ENCODE measurements at places on chromosomes 12 and 14.
A peak's percentile ranks its signal among the peaks of the same experiment; 100 is the strongest.

DNA sequence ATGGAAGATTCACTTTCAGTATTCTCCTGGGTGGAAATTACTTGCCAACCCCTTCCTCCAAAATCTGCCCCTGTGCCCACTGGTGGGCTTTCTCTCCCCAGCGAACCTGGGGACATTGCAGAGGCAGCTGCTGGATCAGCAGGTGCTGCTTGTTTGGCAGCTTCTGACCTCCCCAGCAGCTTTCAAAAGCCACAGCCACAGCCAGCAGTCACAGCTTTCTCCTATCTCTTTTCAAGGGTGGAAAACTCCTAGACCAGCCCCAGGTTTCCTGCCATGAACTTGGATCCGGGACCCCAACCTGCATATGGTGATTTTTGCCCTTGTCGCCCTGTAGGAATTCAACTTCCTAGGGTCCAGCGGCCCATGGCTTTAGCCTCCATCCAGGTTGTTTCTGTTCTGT lies 330.8 kb downstream of the ADAMTS20 start:
- no peak for DNase-seq

- no peak for DNase-seq
Measured at GRCh38 chr12:89645434-89645833, 63.2 kb downstream of the ATP2B1 start.

DNA sequence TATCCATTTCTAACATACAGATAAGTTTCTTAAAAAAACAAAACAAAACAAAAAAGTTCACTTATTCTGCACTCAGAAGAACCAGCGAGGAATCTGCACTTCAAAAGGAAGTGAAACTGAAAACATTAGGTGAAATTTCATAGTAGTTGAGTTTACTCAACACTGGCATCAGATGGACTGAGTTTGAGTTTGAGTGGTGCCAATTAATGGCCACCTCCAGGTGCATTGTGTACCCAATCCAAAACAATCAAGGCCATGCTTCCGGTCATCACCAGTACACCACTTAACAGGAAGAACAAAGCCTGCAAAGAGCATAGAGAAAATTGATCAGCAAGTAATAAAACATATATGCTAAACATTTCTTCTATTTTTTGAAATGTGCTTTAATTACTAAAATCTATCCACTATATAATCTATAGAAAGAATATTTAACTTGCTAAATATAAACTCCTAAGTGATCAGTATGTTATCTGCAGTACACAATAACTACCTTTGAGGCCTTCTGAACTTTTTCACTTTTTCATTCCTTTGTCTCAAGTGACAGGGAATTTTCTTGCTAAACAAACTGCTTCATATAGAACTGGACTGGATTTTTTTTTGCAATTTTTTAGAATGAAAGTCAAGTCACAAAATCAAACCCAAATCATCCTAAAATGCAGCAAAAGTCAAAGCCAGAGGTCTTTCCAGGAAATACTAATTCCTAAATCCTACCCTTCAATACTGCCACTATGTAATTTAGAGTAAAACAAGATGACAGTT lies 11.5 kb downstream of the SLC38A2 start:
- DNase-seq = no peak

GRCh38 chr12:94791933-94792332 lies 141.6 kb upstream of the TMCC3 start:
- no peak for DNase-seq

- no peak for DNase-seq
Measured at GRCh38 chr14:30240685-30241084, 313.0 kb upstream of the PRKD1 start.

DNA sequence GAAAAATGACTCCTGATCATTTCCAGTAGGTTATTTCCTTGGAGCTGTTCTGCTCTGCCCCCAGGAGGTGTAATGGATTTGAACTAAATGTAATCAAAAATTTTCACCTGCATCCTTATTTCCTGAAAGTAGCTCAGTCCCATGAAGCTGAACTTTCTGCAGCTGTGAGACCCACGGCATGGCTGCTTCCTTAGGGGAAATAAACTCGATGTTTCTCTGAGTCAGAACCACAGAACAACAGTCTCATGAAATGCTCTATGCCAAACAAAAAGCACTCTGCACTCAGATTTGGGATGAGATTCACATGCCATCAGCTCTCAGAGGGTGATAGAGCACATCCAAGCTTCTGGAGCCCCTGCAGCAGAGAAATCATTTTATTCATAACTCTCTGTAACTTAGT lies 224.1 kb upstream of the PLEKHG7 start:
- DNase-seq = no peak

- DNase-seq = no peak
Measured at GRCh38 chr12:68137335-68137830, 22.2 kb downstream of the IFNG start.

- no peak for DNase-seq
Measured at GRCh38 chr14:72380456-72380855, 448.2 kb downstream of the RGS6 start.

DNA sequence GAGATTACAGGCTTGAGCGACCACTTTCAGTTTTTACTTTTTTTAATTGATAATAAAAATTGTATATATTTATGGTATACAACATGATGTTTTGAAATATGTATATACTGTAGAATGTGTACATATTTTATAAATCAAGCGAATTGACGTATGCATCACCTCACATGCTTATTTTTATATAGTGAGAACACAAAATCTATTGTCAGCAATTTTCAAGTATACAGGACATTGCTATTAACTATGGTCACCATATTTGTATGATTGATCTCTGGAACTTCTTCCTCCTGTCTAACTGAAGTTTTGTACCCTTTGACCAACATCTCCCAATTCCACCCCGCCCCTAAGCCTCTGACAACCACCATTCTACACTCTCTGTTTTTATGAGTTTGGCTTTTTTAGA lies 56.3 kb upstream of the KICS2 start:
- no peak for DNase-seq

DNA sequence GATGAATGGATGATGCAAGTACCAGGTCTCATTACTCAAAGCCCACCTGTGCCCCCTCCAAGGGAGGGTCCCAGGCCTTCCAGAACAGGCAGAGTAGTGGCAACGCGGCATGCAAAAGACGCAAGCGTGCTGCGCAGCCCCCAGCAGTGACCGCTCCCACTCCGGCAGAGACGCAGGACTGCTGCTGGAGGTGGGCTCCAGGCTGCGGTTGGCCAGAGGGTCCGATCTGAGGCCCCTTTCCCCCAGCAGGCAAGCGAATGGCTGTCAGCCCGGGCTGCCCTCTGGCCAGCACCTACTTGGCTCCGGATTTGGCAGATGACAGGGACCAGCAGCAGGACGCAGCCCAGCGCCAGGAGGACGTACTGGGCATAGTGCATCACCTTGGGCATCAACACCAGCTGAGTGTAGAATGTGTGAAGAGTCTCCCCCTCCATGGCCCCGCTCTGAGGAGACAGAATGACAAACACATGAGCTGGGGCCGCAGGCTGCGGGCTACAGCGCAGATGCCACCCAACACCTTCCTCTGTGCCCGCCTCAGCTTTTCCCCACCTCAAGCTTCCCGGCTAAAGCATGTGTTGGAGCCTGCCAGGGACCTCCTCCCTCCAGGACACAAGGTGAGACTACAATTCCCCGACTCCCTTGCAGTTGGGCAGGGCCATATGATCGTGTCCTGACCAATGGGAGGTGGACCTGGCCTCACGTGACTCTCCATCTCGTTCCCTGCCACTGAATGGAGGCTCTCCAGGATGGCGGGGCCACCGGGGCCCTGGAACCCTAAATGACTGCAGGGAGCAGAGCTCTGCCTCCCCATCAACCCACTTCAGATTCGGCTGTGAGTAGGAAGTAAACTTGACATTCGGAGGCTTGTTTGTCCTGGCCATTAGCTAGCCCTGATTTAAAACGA lies 77.4 kb downstream of the SCARB1 start:
- no peak for DNase-seq

DNA sequence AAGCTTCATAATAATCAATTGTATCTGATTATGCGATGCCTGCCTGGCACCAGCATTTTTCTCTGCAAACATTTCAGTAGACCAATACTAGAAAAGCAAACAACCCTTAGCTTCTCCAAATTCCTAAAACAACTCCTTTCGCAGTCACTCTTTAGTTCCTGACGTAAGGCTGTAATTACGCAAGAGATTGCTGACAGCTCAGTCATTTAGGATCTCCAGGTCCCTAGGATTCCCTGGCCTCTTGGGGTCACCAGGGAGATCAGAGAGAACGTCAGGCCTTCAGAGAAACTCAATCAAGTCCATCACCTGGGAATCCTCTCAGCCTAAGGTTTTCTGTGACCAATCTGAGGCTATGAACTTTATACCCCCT lies 390.6 kb downstream of the PAWR start:
- DNase-seq = no peak

GRCh38 chr12:50933459-50934124 lies 18.8 kb upstream of the HIGD1C start:
- no peak for DNase-seq

- DNase-seq = peak; percentile 17
Measured at GRCh38 chr14:104545942-104546501, 33.5 kb upstream of the C14orf180 start.

DNA sequence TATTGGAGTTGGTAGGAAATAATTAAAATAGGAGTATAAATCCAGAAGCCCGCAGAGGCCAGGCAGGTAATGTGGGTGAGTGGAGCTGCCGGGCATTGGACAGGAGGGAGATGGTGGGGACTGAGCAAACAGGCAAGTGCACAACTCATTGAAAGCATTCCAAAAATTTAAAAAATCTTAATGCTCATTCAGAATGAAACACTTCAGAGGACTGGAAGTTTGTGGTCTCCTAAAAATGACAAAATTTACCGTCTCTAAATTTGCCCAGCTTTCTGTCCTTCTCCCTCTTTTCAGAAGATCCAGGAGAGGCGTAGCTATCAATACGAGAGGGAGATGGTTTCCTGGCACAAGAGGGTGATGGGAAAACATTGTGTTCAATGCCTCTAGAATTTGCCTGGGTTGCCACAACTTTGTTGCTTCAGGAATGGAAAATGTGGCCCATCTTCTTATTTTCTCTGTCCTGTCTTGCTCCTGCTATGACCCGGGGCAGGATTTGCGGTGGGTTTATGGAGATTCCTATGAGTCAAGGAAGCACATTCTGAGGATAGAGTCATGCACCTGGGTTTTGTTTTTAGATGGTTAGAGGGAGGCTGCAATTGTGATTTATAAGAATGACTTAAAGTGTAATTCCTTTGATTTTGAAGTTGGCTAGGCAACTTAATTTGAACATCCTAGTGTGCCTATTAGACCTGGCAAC lies 72.2 kb downstream of the BORCS5 start:
- DNase-seq = no peak

- DNase-seq = peak; percentile 69
Measured at GRCh38 chr12:108804271-108804953, 53.0 kb downstream of the SSH1 start.

DNA sequence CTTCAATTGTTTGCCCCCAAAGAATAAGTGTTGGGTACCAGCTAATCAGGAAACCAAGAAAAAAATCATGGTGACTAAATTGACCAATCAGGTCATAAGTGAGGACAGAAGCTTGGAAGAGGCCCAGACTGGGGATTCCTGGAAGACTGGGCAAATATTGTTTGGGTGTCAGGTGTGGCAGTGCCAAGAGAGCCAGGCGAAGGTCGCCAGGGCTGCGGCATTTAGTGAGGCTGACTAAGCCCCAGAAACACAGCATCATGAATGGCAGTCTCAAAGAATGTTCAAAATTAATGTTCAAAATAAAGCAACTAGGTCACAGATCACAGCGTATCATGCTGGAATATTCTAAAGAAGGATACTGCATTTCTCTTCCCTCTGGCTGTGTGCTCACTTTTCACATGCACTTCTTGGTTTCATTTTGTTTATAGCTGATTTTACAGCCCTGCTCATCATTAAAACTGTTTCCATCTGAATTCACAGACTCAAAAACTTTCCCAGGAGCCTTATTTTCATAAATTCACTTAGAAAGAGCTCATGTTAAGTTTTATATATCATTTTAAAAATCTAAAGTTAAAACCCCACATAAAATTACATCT lies 85.3 kb upstream of the OVCH1 start:
- DNase-seq = no peak

- no peak for DNase-seq
Measured at GRCh38 chr12:24359418-24359817, 409.9 kb upstream of the SOX5 start.

GRCh38 chr14:96071561-96071960 lies 32.4 kb downstream of the C14orf132 start:
- no peak for DNase-seq

GRCh38 chr14:67622675-67623074 lies 3.0 kb downstream of the ARG2 start:
- no peak for DNase-seq

GRCh38 chr14:67837011-67837624 lies 17.5 kb downstream of the RAD51B start:
- no peak for DNase-seq

DNA sequence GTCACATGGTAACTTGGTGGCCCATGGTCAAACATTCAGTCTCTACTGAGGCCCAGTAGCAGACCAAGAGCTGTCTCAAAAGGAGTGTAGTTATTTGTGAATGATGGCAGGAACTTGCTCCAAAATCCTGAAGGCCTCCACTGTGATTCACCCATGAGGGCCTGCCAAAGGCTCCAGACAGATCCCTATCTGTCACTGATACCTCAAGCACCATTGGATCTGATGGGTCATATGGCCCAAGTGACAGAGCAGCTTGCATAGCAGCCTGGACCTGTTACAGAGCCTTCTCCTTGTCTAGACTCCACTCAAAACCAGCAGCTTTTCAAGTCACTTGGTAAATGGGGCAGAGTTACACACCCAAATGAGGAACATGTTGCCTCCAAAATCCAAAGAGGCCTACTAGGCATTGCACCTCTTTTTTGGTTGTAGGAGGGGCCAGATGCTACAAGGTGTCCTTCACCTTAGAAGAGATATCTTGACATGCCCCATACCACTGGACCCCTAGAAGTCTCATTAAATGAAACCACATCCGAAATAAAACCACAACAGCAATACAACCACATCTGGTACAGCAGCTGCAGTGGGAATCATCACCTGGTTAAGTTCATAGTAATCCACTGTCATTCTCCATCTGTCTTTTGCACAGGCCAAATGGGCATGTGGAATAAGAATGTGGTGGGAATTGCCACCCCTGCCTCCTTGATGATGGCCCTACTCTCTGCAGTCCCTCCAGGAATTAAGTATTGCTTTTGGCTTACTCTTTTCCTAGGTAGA lies 150.4 kb upstream of the MAX start:
- DNase-seq = no peak

- no peak for DNase-seq
Measured at GRCh38 chr14:76329154-76329928, 46.6 kb upstream of the ESRRB start.

GRCh38 chr14:104680056-104680805 lies 9.2 kb upstream of the INF2 start:
- peak; percentile 47 for DNase-seq

DNA sequence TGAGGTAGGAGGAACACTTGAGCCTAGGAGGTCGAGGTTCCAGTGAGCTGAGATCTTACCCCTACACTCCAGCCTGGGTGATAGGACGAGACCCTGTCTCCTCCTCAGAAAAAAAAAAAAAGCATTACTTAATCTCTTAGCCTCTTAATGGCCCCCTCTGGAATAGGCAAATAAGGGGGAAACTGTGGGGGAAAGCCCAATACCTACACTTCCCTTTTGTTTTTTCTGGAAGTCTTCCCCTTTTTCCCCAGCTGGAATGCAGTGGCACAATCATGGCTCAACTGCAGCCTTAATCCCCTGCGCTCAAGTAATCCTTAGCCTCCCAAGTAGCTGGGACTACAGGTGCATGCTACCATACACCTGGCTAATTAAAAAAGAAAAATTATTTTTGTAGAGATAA lies 32.2 kb downstream of the RCOR1 start:
- no peak for DNase-seq
